ENCODE measurements at places on chromosomes 6 and 20.

- DNase-seq, result no peak
These were observed 54.4 kb downstream of the BMP7 start for GRCh38 chr20:57211908-57212533.

DNA sequence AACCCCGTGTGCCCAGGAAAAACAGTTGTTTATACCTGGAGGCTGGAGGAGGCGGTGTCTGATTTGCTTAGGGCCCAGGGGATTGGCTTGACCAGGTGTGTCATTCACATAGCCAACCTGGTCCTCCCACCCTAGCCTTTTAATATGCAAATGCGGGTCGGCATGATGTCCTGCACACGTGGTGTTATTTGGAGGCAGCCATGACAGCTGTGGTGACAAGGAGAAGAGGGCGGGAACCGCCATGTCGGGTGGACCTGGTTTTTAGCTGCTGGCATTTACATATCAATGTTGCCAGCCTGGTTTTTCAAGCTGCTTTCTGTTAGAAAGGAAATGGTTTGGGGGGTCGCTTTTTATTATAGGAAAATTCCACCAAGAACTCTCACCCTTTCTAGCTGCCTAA is 291.4 kb upstream of the QKI start:
- no peak for DNase-seq

DNA sequence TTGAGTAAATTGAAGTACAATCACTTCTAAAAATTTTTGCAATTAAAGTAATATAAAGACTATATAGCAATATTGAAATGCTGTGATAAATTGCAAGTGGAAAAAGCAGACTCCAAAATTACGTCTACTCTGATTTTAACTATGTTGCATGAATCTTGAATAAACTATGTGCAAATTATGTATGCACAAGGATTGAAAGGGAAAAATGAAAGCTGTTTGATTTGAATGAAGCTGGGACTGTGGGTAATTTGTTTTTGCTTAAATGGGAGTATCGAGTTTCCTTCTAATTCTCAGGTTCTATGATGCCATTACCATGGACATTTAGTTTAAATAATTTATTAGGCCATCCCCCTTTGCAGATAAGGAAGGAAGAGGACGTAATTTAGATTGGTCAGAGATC is 198.7 kb upstream of the MYLIP start:
- no peak for DNase-seq

- no peak for DNase-seq
These were observed 130.8 kb downstream of the ZDHHC14 start for GRCh38 chr6:157511682-157512381.

DNA sequence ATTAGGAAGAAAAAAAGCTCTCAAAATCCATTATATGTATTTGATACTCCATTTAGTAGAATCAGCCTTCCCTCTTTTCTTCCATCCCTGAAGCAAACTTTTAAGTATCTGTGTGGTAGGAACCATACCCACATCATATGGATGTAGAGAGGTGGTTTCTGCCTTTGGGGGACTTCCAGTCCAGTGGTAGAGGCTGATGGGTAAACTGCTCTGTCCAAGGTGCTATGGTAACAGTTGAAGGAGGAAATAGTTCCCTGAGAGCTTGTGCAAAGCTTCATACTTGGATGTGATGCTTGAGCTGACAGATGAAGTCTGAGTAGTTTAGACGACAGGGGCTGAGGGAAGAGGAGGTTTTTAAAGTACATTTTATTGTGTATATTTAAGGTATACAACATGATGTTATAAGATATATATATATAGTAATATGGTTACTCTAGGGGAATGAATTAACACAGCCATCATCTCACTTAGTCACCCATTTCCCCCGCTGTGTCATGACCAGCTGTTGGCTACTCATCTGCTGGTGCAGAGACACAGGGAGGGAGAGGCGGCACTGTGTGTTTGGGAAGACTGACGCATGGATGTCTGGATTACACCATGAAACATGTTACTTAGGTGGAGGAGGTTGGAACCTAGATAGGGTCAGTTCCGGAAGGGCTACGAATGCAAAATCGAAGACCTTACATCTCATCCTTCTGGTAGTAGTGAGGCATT is 185.2 kb downstream of the FARS2 start:
- no peak for DNase-seq

GRCh38 chr6:138714493-138714892 is 59.1 kb upstream of the CCDC28A start:
- DNase-seq, result no peak

DNA sequence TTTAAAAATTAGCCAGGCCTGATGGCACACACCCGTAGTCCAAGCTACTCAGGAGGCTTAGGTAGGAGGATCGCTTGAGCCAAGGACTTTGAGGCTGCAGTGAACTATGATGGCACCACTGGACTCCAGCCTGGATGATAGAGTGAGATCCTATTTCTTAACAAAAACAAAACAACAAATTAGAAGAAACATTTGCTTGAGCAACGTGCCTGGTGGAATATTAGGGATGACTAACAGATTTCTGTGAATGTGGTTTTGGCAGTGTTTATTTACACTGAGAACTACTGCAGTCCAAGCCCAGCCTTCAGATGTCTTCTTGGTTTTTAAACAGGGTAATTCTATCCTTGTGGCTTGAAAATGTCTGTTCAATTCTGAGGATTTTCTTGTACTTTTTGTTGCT is 9.2 kb downstream of the PPP1R3G start:
- no peak for DNase-seq

GRCh38 chr6:137230547-137230946 is 11.4 kb upstream of the IFNGR1 start:
- no peak for DNase-seq

DNA sequence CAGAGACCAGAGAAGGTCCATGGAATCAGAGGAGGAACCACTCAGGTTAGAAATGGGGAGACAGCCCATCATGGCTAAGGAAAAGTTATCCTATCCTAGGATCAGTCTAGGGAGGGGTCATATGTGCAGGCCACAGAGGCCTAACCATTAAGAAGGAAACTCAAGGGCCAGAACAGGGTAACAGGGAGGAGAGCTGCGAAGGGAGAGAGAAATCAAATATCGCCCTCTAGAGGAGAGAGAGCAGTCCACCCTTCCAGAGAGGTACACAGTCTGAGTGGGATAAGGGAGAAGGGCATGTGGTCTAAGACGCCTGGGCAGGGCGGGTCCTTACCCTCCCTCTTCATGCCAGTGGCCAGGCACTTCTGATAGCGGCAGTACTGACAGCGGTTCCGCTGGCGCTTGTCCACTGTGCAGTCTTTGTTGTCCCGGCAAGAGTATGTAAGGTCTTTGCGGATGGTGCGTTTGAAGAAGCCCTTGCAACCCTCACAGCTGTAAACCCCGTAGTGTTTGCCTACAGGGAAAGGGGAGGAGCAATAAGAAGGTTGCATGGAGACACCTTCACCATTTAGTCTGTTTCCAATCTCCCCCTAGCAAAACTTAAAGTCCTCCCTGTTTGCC is 2.9 kb downstream of the RXRB start:
- DNase-seq, result no peak

DNA sequence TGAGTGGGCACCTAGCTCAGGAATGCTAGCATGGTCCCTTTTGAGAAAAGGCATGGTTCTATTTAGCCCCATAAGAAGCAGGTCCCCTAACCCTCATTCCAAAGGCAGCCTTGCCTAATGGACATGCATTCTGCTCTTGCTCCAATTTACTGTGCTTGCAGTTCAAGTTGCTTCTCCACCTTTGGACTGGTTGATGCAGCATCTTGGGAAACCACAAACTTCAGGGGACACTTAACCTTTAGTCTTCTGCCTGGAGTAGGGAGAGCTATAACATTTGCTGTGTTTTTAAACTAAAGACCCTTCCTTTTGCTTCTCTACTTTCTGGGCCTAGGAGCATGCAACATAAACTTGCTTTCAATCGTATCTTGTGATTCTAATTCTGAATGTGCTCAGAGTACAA is 5.1 kb upstream of the PHF3 start:
- no peak for DNase-seq

DNA sequence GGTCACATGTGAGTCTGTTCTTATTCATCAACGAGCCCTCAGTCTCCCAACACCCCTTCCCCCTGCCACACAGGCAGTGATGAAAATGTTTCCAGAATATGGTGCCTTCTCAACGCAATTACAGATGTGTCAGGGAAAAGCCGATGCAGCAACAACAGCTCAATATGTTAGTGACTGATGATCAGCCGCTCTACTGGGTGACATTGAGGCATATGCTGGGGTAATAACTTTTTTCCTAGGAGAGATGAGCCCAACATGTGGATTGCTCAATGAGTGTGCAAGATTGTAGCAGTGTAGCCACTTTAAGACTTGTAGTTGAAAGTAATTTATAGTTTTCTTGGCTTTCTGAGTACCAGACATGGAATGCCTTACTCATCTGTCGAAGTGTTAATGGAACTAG is 49.4 kb downstream of the DTD1 start:
- no peak for DNase-seq

GRCh38 chr6:32194825-32195651 is 2.6 kb upstream of the GPSM3 start:
- DNase-seq, result no peak

GRCh38 chr6:21213492-21213891 is 380.1 kb upstream of the SOX4 start:
- no peak for DNase-seq

- no peak for DNase-seq
These were observed 199.1 kb downstream of the CENPW start for GRCh38 chr6:126539022-126539421.

- DNase-seq, result no peak
These were observed 244.8 kb downstream of the FARS2 start for GRCh38 chr6:5506149-5506548.

DNA sequence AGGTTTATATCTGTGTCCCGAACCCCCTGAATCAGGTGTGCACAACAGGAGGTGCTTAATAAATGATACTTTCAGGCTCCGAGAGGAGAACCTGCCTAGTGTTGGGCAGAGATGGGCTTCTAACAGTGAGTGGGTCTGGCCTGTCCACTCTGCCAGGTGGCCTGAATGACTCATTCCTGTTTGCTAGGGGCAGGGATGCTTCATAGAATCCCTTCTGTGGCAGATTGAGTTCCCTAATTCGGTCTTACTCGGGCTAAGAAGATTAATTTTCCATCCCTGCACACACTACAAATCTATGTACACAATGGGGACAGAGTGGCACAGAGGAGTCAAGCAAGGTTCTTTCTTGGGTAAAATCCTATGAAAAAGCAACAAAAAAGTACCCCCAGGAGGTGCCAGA is 19.8 kb downstream of the SDC4 start:
- DNase-seq, result no peak

DNA sequence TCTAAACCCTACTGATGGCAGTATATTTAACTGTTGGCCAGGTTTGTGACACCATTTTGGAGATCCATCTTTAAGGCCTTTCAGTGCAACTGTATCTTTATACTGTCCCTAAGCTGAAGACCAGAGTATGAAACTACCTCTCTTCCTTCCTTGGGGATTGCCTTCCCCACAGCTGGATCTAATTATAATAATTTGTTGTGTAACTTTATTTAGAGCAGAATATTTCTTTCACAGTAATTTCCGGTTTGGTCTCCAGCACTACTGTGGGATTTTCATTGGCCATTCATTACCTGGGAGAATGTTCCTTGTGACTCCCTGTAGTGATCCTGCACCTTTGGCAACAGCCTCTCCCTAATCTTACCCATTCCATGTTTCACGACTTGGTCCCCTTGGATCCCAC is 75.2 kb downstream of the AKAP7 start:
- no peak for DNase-seq

GRCh38 chr20:54345301-54345724 is 130.1 kb upstream of the DOK5 start:
- no peak for DNase-seq

- no peak for DNase-seq
These were observed 25.8 kb upstream of the TNFRSF21 start for GRCh38 chr6:47335466-47335865.

DNA sequence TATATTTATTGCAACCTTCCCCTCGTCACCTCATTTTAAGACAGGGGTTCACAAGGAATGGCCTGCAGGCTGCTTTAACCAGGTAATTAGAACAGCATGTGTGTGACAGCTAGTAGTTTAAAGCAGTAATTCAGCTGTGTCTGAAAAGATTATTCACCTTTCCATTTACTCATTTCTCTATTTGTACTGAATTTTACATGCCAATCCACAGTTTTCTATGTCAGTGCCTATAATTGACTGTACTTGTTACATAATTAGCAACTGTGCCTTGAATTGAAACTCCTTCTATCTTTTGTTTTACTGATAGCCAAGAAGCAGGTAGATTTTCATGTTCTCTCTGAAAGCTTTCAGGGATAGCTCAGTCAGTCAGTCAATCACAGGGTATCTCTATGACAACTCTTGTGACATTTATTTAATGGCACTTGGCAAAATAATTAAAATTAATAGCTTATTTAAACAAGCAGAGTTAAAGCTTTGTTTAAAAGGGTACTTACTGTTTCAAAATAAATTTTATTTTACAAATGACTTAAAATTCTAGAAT is 214.0 kb downstream of the ZFAND3 start:
- no peak for DNase-seq

- DNase-seq, result no peak
These were observed 440.2 kb downstream of the RFPL4B start for GRCh38 chr6:112787371-112787770.

GRCh38 chr20:53001498-53002301 is 29.5 kb downstream of the TSHZ2 start:
- no peak for DNase-seq

DNA sequence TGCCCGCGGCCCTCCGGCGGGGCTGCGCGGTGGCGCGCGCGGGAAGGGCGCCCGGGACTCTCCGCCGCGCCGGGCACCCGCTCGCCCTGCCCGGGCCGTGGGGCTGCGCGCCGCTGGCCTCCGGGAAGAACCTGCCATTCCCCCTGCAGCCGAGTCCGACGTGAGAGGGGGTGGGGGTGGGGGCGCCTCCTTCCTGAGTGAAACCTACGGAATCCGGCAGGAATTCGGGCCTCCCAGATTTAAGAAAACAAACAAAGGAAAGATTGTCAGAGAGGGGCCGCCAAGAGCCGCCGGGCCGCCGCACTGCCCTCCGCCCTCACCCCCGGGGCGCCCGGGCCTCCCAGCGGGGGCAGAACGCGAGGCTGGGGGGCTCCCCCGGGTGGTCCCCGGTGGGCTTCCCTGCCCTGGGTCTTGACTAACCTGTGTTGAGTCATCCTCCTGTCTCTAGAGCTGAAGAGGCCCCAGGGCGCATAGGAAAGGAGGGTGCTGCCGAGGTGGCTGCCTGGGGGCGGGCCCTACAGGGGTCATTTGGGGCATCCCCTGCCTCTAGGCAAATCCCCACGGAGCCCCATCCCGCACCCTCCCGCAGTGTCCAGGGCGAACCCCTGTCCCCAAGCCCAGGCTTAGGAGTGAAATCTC is 42.2 kb upstream of the FOXP4 start:
- DNase-seq, result peak; percentile 36

All from breast epithelium (tissue), 4 donors.